Frontal cortex (tissue), 4 donors: ENCODE measurements at places on chromosomes 5 and 9. TPM values are rescaled to one million over a fixed set of nuclear protein-coding genes. Genes with fewer than 3 reads are reported as not detected.

DNA sequence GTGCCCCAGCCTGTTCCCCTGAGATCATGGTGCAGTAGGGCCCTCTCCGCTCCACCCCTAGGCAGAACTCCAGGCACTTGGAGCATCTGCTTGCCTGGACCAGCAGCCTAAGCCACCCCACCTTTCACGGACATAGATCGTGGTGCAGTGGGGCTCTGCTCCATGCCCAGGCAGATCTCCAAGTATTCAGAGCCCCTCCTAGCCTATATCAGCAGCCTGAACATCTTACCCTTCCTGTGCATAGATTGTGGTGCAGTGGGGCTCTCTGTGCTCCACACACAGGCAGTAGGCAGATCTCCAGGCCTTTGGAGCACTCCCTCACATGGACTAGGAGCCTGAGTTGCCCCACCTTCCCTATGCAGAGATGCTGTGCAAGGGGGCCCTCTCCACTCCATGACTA lies 103.0 kb downstream of the GLIS3 start:
- no peak for DNase-seq

- no peak for DNase-seq
Observed at GRCh38 chr5:109844695-109845094, 155.0 kb downstream of the MAN2A1 start.

DNA sequence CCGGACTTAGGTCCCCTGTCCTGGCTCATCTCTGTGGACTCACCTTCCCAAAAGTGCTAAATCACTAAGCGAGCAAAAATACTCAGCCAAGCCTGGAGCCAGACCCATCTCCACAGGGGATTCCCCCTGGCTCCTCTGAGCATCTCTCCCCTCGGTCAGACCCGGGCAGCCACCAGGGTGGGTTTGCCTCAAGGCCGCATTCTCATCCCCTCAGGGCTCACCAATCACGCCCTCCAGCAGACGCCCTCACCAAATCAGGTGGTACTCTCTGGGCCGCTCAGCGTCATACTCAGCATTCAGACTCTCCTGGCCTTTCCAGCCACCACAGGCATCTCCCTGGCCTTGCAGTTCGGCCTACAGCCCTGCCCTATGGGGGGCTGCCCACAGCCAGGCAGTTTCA lies 49.7 kb downstream of the C5orf15 start:
- DNase-seq: no peak

- DNase-seq: no peak
Observed at GRCh38 chr5:94498199-94498598, 120.2 kb downstream of the KIAA0825 start.

- no peak for DNase-seq
Observed at GRCh38 chr5:163880302-163880701, 374.9 kb downstream of the MAT2B start.

DNA sequence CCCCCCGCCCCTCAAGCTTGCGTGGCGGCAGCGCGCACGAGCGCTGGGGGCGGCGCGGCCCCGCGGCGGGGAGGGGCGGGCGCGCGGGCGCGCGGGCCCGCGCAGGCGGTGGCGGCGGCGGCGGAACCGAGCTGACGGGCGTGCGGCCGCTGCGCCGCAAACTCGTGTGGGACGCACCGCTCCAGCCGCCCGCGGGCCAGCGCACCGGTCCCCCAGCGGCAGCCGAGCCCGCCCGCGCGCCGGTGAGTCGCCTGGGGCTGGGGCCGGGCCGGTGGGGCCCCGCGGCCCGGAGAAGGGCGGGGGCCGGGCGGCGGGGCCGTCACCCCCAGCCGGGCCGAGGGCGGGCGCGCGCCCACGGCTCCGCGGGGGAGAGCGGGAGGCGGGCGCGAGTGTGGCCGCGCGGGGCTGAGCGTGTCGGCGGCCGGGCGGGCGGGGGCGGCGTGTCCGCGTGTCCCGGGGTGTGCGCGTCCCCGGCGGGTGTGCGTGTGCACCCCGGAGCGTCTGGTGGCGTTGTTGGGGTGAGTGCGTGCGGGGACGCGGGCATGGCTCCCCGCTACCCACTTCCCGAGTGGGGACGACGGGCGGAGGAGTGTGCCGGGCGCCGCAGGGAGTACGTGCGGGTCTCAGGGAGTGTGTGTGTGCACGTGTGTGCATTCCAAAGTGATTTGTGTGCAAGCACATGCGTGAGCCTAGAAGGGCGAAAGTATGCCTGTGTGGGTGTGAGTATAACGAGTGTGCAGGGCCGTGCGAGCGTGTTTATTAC lies at the start of gene NEK6:
Gene NEK6, plus strand, starts transcription at position 106 of the 763 bp plus-strand sequence. CDS start 44,016 bp downstream, outside the sequence.
- peak; percentile 80 for DNase-seq

- DNase-seq: no peak
Observed at GRCh38 chr9:79210541-79211243, 361.1 kb upstream of the TLE4 start.

GRCh38 chr5:5235685-5236084 lies 95.6 kb downstream of the ADAMTS16 start:
- no peak for DNase-seq

- peak; percentile 49 for DNase-seq
Observed at GRCh38 chr5:168295574-168296201, 4.2 kb downstream of the WWC1 start.

DNA sequence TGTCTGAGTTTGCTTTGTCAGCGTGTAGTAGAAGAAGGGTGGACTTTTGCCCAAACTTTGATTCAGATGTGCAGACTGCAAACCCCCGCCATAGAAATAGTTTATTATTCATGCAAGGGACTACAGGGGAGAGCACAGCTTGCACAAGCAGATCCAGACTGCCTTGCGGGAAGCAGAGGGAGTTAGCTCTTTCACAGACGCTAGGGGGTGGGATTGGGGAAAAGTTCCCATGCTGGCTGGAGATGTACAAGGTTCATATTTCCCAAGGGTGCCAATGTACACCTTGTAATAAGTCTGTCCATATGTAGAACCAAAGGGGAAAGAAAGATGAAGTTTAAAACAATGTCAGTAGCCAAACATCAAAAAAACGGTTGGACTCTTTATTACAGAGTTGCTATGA lies 749.7 kb upstream of the COX7C start:
- DNase-seq: no peak

- DNase-seq: no peak
Observed at GRCh38 chr9:19701991-19702390, 86.8 kb downstream of the SLC24A2 start.

DNA sequence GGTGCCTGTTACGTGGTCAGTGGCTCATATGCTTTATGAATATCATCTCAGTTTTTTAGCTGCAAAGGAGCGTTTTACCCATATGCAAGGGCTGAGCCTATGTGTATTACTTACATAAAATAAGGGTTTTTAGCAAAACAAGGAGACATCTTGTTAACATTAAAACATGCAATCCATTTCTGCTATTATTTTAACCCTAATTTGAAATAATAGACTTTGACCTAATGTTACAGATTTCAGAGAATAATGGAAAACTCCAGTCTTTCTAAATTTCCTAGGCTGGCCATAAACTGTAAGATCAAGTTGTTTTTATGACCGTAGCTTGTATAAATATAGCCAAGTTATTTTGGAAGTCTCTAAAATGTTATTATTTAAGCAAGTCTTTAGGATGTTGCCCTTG lies 121.1 kb upstream of the SEMA6A start:
- DNase-seq: no peak

- DNase-seq: no peak
Observed at GRCh38 chr5:153081385-153081784, 409.1 kb upstream of the GRIA1 start.

- DNase-seq: no peak
Observed at GRCh38 chr9:14882090-14882489, 28.1 kb downstream of the FREM1 start.

DNA sequence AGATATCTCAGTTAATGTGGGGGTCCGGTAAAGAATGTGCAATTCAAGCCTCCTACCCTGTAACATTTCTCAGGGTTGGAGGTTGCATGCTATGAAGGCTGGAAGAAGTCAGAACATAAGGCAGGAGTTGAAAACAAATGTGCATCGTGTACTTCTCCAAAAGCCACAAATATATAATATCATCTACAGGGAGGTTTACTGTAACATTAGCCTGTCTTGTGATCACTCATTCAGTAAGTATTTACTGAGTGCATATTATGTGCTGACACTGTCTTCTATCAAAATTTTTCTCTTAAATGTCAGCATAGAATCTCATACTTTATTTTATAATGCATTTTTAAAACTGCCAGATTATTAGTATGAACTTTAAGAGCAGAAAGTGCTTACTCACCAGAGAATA lies 105.6 kb upstream of the ZNF366 start:
- DNase-seq: no peak

DNA sequence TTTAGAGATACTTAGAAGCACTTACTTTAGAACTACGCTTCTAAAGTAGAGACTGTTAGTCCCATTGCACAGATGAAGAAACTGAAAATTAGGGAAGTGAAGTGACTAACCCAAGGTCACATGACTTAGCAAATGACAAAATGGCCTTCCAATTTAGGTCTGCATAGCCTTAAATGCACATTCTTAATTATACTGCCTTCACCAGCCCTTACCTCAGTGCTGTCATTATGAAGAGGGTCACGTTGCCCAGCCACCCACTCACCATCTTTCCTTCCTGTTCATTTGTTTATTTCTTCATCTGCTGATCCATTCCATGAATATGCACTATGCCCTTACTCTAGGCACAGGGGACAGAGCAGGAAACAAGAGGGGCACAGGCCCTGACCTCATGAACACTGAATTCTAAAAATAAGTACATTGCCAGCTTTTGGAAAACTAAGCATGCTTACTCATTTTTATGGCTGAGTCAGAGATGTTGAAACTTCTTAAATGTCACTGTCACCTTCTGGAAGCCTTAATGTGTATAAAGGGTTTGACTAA lies 8.6 kb downstream of the HAVCR2 start:
- DNase-seq: no peak

DNA sequence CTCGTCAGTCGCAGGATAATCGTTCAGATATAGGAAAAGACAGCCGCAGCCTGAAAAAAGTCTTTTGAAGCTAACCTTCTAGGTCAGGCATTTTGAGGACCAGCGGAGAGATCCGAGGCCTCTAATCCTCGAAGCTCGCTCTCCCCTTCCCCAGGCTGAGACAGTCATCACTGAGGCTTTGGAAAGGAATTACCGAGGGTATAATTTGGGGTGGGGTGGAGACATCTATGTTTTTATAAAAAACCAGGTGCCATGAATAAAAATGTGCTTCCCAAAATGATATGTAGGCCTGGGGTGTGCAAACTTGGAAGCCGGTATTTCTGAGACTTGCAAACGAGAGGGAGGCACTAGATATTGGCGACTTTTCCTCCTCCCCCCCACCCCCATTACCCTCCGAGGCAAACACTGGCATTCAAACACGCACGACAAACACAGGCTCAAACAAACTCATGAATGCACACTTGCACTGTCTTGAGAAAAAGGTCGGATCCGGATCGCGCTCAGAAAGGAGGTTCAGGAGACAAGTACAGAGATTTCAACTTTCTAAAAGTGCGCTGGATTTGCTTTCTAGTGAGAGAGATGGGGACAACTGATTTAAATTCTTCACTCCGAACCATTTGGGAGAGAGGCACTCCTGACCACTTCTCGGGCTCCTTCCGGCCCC lies 935 bp upstream of the MSX2 start:
- DNase-seq: no peak

ROR2 gene
- total RNA-seq: 0.82 TPM

SLC6A19 gene
- not detected for total RNA-seq

HACD4 gene
- total RNA-seq: 0.41 TPM

CDX1 gene
- total RNA-seq: not detected

CDC23 gene
- 32.2 TPM for total RNA-seq

SLC12A7 gene
- 5.7 TPM for total RNA-seq

GMCL2 gene
- not detected for total RNA-seq

ENTPD8 gene
- not detected for total RNA-seq

ANKRD33B gene
- total RNA-seq: 1.6 TPM
